ENCODE measurements at places on chromosomes 2 and 18. TPM values are rescaled to one million over a fixed set of nuclear protein-coding genes. Genes with fewer than 3 reads are reported as not detected.

DNA sequence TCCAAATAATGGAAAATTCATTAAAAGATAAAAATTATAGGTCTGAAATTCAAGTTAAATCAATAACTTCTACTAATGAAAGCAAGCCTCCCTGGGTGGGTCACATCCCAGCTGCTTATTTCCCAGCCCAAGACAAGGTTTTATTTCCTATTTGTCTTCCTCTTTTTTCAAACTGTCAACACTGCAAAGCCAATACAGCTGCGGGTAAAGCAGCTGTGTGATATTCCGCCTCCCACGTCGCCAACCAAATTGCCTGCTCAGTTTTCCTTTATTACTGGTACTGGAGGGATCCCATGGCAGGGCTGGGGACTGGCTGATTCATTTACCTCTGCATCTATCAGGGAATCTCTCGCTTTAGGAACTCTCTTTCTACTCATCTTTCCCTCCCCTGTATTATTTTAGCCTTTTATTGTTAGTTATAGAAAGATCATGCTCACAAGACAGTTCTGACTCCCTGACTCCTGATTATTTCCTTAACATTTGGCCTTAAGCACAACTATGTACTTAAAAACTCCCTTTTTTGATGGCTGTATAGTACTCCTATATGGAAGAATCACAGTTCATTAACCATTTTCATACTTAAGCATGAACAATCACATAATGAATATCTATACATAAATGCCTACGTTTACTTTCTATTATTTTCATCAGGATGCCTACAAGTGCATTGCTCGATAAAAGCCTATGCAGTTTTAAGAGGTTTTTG lies 253.1 kb downstream of the CDCA7 start:
- no peak for DNase-seq

DNA sequence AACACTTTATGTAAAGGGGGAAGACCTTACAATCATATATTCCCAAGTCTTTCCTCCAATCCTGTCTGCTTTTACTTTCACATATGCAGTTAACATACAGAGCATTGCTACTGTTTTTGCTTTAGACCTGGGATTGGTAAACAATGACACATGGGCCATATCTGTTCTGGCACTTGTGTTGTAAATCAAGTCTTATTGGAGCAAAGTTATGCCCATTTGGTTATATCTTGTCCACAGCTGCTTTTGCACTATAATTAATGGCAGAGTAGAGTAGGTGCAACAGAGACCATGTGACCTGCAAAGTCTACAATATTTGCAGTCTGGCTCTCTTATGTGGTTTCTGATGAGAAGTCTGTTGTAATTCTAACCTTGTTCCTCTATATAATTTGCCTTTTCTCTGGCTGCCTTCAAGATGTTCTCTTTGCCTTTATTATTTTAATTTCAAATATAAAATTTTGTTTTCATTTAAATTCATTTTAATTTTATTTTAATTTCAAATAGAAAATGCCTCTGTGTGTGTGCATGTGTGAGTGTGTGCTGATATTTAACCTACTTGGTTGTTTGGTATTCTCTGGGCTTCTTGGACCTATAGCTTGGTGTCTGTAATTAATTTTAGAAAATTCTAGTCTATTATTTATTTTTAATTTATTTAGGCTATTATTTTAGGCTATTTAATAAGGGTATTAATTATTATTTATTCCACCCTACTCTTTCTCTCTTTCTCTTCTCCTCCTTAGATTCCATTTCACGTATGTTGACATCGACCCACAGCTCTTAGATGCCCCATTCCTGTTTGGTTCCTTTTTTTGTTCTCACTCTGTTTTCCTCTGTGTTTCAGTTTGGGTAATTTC lies 16.8 kb upstream of the LPIN1 start:
- DNase-seq = no peak

GRCh38 chr2:199461711-199462346 lies 4.1 kb upstream of the SATB2 start:
- DNase-seq = no peak

- DNase-seq = no peak
These were observed 15.8 kb downstream of the CLASP1 start for GRCh38 chr2:121633463-121633862.

DNA sequence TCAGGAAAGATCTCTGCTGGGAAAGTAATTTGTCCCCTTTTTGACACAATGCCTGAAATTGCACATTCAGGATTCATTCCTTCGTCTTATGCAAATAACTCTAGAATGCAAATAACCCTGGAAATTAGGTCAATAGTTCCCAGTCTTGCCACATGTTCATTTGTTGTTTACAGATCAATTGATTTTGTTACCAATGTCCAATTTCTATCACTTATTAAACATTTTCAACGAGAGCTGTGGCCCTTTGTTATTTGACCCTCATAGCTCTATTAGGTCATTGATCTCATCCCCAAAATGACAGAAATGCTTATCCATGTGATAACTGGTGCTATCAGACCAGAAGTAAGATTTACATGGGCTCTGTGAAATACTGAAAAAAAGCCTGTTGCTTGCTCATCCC lies 275.3 kb upstream of the REG3G start:
- DNase-seq = no peak

DNA sequence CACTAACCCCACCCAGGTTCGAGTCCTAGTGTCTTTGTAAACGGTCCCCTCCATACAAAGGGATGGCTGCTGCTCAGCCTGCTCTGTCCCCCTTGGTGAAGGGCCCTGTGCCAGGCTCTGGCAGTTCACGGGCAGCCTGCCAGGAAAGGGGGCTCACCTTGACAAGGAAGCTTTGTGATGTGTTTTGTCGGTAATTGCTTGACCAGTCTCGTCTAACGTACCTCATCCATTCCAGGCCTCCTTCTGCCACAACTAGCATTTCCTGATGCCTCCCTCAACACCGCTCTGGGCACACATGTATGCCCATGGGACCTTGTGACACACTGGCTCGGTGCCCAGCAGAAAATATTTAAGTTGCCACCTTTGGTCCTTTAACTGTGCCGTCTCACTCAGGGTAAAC lies 171.9 kb downstream of the KLHL29 start:
- DNase-seq = no peak

FBXO15 gene
- not detected for total RNA-seq

UGT1A3 gene
- total RNA-seq = 1.2 TPM

CCDC148 gene
- 1.4 TPM for total RNA-seq

RIT2 gene
- total RNA-seq = not detected

ANKRD29 gene
- 3.1 TPM for total RNA-seq

KIF1A gene
- not detected for total RNA-seq
